Left lung (tissue), 14 donors: ENCODE measurements at places on chromosomes 3 and 15. TPM values are rescaled to one million over a fixed set of nuclear protein-coding genes. Genes with fewer than 3 reads are reported as not detected.

The DPH6 gene
- 16.2 TPM for polyA plus RNA-seq

The P3H2 gene
- 36.6 TPM for polyA plus RNA-seq

The RHOA gene
- 519 TPM for polyA plus RNA-seq

- DNase-seq, result no peak
Measured at GRCh38 chr15:75706682-75706954, 6.0 kb downstream of the CSPG4 start.

- DNase-seq, result no peak
Measured at GRCh38 chr15:60077581-60078359, 73.7 kb downstream of the FOXB1 start.

DNA sequence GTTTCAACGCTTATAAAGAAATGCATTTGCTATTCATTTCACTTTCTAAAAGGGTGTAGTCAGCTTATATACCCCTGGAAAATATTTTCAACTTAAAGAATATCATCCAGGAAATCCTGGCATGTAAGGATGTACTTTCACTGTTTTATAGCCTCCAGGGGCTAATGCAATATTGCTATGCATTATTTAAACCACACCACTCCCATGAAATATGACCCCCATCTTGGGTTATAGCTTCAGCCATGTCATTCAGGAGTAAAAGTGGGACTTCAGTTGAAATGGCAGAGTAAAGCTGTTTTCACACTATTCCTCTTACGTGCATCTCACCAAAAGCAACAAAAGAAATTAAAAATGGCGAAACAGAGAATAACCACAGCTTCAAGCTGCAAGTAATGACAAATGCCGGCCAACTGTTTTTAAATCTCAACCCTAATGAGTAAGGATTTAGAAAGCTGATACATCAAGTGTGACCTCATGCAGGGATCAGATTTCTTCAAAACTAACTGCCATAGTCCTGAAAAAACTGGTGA is 84.5 kb downstream of the COL6A6 start:
- DNase-seq, result no peak

GRCh38 chr3:178386880-178387279 is 149.4 kb upstream of the KCNMB2 start:
- no peak for DNase-seq

DNA sequence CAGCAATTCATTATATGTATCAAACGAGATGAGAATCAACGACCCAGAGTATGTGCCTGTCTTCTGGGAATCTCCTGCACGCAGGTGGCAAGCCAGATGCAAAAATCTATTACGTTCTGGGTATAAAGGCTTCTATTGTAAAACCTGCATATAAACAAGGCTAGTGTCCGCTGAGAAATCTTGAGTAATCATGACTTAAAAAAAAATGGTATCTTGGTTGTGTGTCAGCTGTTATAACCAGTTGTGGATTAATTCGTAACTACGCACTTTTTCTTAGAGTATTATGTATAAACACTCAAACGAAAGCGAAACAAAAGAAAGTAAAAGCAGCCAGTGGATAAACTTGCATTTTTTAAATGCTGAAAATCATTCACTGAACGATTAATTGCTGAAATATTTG is 509.1 kb downstream of the RSL24D1 start:
- DNase-seq, result no peak

DNA sequence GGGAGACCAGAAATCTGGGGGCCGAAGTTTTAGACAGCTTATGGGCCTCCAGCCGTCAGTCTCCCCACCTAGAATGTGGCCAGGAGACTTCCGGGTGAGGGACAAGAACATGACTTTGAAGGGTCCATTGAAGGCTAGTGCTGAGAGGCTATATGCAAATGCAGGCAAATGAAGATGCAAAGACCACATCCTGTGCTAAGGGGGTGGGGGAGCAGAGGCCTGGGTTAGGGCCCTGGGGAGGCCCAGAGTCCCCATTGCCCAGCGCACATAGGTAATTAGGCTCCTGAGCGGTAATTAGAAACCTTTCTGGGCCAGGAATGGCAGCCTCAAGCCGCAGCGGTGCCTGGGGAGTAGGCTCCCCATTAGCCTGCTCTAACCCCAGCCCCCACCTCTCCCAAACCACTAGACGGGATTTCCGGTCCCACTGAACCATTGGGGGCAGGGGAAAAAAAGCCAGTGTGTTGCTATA is 6.8 kb downstream of the CSK start:
- DNase-seq, result no peak

DNA sequence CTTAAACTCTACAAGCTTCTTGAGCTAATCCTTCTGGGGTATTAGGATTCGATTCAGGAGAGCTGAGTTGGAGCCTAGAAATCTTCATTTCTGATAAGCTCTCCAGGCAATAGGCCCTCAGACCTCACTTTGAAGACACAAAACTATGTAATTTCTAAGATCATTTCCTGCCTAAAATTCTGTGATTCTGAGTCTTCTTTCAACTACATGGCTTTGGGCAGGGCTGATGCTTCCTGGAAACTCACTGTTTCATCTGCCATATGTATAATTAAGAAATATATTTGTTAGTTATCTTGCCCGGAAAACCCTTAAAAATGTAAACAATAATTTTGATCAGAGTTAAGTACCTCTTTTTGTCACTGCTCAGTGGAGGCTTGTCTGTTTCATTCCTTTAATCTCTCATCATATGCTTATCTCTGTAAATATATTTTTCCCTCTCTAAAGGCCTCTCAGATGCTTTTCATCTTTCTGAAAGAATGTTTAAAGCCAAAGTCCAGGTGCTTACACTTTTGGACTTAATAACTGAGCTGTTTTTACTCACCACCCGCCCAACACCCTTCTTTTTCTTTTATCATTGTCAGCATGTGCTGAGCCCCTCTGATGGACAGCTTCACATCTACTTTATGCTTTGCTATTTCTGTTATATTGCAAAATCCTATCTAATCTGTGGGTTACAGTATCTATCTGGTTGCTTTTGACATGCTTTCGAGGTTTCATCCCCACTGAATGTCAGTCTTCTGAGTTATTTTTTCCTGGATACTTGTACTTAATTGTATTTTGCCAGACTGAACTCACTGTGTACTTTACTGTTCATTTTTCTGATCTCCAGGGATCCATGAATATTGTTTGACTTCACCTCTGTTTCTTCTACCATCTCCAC is 38.2 kb downstream of the FILIP1L start:
- DNase-seq, result no peak

GRCh38 chr3:126202276-126202675 is 21.9 kb upstream of the ALDH1L1 start:
- DNase-seq, result no peak
